NCI-H187 (cell line): ENCODE measurements at places on chromosomes 1 and 21.

GRCh38 chr1:19229229-19229628, 19.2 kb upstream of the UBR4 start:
- DNase-seq: no peak

DNA sequence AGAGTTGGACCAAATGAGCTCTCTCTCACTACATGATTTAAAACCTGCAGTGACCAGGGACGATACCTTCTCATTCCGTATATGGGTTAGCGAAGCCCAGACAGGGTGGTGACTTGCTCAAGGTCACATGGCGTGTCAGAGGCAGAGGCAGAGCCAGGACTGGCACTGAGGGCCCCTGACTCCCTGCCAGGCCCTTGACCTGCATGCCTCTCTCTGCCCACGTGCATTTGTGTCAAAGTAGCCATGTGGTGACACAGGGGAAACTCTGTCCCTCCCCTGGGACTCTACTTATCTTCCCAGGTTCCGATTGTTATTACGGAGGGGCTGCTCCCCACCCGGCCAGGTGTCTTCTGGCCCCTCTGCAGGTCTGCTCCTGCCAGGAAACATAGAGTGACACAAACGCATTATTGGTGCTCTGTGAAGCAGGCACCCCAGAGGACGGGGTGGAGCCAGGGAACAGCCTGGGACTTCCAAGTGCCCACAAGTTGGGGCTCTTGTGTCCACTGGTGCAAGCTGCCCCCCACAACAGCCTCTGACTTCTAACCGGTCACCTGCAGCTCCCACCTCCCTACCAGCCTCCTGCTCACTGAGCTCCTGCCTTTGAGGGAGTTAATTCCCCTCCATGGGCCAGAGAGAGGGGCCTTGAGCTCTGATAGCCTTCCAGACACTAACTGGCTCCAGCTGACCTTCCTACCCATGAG, 7.3 kb upstream of the TINAGL1 start:
- no peak for DNase-seq

GRCh38 chr1:196960854-196961253, 16.5 kb upstream of the CFHR5 start:
- no peak for DNase-seq

DNA sequence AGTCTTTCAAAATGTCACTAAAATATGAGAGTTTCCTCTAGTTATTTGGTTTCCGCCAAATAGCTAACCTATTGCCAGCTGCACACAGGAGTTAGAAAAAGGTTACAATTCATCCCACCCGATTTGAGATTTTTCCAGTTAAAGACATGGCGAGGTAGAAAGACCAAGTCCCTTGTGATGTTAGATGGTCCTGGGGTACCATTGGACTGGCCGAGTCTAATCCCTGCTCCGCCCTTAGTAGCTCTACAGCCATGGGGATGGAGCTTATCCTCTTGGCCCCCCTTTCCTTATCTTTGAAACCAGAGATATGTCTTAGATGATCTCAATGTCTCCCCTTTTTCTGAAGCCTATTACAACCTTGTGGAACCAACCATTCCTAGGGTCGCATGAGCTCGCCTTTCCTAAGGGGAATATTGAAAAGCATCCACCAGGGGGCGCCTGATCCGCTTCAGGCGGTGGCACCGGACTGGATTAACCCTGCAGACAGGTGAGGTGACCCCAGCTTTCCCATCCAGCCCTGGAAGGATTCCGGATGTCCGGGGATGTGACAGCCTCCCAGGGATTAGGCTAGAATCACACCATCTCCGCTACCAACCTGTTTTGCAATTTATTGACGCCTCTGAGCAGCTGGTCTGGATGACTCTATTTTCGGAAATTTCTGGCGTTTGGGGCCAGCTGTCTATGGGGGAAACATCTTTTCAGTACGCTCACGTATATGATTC, 68.3 kb upstream of the SIM2 start:
- peak; percentile 61 for DNase-seq

GRCh38 chr1:224749916-224750315, 133.8 kb downstream of the CNIH3 start:
- DNase-seq: no peak

GRCh38 chr1:228900886-228901392, 165.7 kb downstream of the RHOU start:
- no peak for DNase-seq

DNA sequence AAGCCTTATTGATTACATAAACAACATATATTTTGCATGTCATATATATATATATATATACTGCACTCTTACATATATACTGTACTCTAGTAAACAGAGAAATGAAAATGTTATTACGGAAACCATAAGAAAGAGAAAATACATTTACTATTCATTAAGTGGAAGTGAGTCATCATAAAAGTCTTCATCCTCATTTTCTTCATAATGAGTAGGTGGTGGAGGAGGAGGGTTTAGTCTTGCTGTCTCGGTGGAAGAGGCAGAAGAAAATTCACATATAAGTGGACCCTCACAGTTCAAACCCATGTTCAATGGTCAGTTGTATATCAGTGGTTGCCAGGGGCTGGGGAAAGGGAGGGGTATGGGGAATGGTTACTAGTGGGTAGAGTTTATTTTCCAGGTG, 8.0 kb upstream of the IFNLR1 start:
- no peak for DNase-seq

GRCh38 chr1:231776757-231777062, 150.1 kb downstream of the DISC1 start:
- DNase-seq: no peak
